ENCODE measurements at places on chromosomes 2 and 18.

- no peak for DNase-seq
Observed at GRCh38 chr18:8260827-8261226, 348.4 kb upstream of the RAB12 start.

GRCh38 chr18:48838166-48838775 is 112.5 kb downstream of the SMAD7 start:
- DNase-seq: no peak

DNA sequence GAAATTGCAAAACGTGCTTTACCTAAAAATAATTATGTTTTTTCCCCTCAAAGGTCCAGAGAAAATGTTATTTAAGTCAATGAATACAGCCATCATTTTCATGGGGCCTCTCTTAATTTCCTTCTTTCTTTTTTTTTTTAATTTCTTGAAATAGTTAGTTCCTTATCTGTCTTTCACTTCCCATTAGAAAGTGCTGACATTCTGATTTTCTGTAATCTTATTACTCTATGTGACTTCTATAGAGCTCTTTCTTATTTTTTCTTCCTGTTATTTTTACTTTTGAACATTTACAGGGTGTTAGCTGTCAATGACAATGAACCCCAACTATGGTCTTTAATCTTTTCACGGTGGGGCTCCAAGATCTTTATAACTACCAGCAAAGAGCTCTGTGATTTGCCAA is 30.0 kb downstream of the CTLA4 start:
- DNase-seq: no peak

- no peak for DNase-seq
Observed at GRCh38 chr2:198254536-198255090, 450.2 kb downstream of the PLCL1 start.

Measured in hematopoietic multipotent progenitor cell treated with erythropoietin and hydrocortisone succinate and interleukin-3 and kit ligand, for 4 days (in vitro differentiated cells).